ENCODE measurements at places on chromosomes 11 and 22.

DNA sequence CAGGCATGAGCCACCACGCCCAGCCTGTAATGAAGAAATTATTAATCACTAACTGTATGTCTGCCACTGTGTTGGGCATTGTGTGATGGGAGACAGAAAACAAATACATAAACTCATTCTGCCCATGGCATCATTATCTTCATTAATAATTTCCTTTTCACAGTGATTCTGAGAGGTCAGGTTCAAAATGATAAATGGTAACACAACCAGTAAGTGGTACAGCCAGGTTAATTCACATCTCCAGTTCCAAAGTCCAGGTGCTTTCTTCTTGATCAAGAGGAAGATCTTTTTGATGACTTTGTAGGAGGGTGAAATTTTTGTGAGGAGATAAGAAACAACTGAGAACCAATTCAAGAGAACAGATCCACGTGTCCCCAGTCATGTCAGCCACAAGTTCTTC, 66.7 kb downstream of the PISD start:
- DNase-seq = no peak

DNA sequence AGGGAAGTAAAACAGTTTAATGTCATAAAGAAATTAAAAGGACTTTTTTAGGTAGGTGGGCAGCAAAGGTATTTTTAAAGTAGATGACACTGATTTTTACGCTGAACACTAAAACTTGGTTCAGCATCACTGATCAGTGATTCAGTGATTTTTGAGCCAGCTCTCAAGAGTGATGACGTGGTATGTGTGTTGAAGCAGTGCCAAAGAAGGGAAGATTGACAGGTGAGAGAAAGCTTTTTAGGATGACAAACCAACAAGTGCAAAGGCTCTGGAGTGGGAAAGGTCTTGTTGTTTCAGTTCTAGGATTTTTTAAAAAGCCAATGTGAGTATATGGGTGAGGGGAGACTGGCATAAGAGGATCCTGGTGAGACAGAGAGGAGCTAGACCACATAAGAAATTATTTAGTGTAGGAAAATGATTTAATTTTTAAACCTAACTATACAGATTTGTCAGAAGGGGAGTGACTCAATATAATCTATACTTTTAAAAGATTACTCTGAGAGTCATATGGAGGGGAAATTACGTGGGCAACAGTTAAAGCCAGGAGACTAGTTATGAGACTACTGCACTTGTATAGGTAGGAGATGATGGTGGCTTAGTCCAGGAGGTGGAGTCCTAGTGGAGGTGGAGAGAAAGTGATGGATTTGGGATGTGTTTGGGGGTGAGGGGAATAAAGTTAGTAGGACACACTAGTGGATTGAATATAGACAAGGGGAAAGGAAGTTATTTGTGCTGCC, 17.6 kb upstream of the CALCB start:
- no peak for DNase-seq

GRCh38 chr22:37232140-37232998, 11.7 kb downstream of the RAC2 start:
- no peak for DNase-seq

DNA sequence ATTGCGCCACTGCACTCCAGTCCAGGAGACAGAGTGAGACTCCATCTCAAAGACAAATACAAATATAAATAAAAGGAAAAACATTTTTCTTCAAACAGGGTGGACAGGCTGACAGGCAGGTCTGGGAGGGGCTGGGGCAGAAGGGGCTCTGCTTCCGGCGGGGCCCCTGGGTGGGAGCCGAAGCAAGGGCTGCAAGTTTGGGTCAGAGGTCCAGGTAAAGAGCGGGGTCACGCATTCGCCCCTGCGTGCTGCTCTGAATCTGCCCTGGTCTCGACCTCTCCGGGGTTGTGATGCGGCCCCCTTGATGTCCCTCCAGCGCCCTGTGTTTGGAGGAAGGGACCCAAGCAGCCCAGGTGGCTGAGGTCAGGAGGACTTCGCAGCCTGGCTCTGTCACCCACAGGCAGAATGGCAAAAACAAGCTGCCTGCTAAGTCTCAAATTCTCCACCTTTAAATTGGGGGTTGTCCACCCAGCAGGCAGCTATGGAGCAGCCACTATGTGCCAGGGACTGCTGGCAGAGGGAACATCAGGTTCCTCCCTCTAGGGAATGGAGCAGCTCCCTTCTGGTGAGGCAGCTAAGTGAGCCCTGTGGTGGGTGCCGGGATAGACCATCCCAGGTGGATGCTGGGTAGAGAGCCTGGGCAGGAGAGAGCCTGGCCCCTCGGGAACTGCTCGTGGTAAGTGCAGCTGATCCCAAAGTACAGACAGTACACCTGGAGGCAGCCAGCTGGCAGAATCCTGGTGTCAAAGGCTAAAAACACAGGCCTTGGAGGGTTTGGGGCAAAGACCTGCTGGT, 10.3 kb upstream of the PHF21B start:
- no peak for DNase-seq

GRCh38 chr22:24216541-24217209, 28.2 kb downstream of the GGT5 start:
- no peak for DNase-seq

GRCh38 chr11:117841551-117842031, 17.0 kb upstream of the FXYD2 start:
- no peak for DNase-seq

GRCh38 chr11:65618763-65619162, 3.2 kb downstream of the PCNX3 start:
- DNase-seq = no peak

GRCh38 chr11:130418756-130419155, 9.7 kb downstream of the ADAMTS8 start:
- DNase-seq = no peak

DNA sequence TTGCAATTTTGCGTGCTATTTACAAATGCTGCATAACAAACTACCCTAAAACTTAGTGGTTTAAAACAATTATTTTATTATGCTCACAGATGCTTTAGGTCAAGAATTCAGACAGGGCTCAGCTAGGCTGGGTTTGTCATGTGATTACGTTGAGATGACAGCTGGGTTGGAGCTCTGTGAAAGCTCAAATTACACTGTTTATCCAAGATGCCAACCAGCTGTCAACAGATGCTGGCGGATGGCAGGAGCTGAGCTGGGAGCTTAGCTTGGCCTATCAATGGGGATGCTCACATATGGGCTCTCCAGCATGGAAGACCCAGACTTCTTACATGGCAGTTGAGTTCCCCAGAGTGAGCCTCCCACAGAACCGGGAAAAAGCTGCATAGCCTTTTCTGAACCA, 62.7 kb downstream of the STK33 start:
- DNase-seq = no peak

GRCh38 chr11:42524534-42525227, 787.1 kb upstream of the API5 start:
- no peak for DNase-seq

DNA sequence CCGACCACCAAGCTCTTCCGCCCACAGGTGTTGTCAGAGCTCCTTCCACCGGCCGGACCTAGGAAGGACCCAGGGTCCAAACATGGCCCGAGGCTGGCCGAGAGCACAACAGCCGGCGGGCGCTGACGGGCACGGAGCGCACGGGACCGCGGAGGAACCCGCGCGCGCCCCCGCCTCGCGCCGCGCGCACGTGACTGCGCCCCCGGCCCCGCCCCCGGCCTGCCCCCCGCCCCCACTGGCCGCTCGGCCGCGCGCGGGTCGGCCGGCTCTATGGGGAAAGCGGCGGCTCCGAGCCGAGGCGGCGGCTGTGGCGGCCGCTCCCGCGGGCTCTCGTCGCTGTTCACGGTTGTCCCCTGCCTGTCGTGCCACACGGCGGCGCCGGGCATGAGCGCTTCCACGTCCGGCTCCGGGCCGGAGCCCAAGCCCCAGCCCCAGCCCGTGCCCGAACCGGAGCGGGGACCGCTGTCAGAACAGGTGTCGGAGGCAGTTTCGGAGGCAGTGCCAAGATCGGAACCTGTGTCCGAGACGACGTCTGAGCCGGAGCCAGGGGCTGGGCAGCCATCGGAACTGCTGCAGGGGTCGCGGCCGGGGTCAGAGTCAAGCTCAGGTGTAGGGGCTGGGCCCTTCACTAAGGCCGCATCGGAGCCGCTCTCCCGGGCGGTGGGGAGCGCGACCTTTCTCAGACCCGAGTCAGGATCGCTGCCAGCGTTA, at the start of gene OSBP2:
OSBP2 (plus strand) TSS at position 235 of the 711 bp plus-strand sequence; CDS start at position 271, 36 bp downstream.
- no peak for DNase-seq

DNA sequence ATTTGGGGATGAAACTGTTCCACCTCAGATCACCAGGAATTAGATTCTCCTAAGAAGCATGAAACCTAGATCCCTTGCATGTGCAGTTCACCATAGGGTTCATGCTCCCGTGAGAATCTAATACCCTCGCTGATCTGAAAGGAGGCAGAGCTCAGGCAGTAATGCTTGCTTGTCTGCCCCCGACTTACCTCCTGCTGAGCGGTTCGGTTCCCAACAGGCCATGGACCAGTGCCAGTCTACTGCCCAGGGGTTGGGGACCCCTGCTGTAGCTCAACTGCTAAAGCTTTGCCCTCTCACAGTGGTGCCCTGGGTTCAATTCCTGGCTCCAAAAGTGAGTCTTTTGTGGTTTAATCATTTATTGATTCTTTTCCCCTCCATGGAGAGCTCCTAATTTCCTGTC, 3.4 kb downstream of the JAML start:
- no peak for DNase-seq

- no peak for DNase-seq
These were observed 953.2 kb downstream of the OPCML start for GRCh38 chr11:132579136-132579535.

DNA sequence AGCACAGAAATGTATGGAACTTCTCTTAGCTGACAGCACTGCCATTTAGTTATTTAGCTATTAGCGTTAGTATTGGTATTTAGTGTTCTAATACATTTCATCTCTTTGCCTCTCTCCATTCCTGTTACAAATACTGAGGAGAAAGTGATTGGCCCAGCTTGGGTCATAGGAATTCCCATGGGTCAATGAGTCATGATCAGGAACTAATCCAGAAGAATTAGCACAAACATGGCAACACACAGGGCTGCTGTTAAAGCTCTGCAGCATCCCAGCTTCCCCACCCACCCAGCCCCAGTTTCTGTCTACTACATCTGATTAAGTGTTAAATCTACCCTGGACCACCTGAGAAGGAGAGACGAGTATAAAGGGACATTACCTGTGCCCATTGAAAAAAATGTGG, 36.1 kb downstream of the PDGFD start:
- DNase-seq = no peak

- DNase-seq = no peak
These were observed 7.9 kb upstream of the SH3BP1 start for GRCh38 chr22:37631448-37632173.
